ENCODE measurements at places on chromosomes 11 and 22.

- DNase-seq = no peak
Measured at GRCh38 chr11:2511421-2512369, 66.9 kb downstream of the KCNQ1 start.

DNA sequence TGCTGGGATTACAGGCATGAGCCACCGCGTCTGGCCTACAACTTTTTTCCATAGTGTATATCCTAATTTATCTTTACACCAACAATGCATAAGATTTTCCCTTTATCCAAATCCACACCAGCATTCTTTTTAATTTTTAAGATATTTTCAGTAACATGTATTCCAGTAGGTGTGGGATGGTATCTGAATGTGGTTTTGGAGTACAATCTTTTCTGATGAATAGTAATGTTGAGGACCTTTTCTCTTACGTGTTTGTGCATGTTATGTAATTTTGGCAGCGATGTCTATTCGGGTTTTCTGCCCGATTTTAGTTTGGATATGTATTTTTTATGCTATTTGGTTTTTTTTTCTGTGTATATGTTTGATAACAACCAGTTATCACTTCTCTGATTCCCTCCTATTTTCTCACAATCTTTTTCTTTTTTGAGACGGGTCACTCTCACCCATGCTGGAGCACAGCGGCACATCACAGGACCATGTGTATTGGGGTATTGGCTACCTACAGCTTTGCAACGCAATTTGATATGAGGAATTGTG, 114.6 kb upstream of the GRK3 start:
- no peak for DNase-seq

GRCh38 chr11:34855754-34856095, 60.5 kb downstream of the APIP start:
- no peak for DNase-seq

GRCh38 chr11:123203471-123203870, 8.4 kb upstream of the CLMP start:
- DNase-seq = no peak

- DNase-seq = no peak
Measured at GRCh38 chr11:134945993-134946392, 534.0 kb upstream of the B3GAT1 start.

GRCh38 chr11:3096909-3097530, 39.8 kb upstream of the CARS1 start:
- no peak for DNase-seq

DNA sequence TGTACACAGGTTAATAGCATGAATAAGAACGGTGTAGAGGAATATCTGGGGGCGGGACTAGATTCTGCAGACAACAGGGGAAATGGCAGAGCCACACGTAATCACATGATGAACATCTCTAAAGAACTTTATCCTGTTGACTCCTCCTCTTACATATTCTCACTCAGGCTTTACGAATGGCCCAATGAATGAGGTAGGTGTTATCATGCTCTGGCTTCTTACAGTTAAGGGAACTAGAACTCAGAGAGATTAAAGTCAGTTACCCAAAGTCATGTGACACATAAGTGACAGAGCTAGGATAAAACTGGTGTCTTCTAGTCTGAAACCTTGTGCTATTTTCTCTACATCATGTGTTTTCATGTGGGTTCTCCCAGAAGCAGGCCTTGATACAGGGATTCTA, 49.0 kb upstream of the BMAL1 start:
- DNase-seq = no peak

- no peak for DNase-seq
Measured at GRCh38 chr11:70072461-70072860, 5.7 kb upstream of the ANO1 start.

GRCh38 chr22:46350646-46351045, 15.1 kb downstream of the TRMU start:
- no peak for DNase-seq

- DNase-seq = no peak
Measured at GRCh38 chr11:97740801-97741151, 1280.0 kb upstream of the CNTN5 start.

DNA sequence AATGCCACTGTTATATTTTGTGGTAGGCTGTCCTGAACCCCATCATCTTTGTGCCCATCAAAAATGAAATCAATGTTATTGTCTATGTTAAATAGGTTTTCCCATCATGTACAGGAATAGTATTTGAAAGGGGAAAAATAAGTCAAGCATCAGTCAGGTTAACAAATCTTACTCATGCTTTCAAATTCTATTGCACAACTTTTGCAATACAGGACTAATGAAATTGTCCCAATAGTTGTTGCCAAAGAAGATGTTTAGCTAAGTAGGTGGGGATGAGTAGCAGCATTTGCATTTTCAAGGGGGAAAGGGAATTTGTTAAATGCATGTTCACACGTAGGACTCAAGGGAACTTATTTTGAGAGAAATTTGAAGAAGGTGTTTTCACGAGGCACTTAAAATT, 962.1 kb downstream of the JRKL start:
- DNase-seq = no peak

- no peak for DNase-seq
Measured at GRCh38 chr22:42792909-42793847, 63.9 kb downstream of the ARFGAP3 start.

DNA sequence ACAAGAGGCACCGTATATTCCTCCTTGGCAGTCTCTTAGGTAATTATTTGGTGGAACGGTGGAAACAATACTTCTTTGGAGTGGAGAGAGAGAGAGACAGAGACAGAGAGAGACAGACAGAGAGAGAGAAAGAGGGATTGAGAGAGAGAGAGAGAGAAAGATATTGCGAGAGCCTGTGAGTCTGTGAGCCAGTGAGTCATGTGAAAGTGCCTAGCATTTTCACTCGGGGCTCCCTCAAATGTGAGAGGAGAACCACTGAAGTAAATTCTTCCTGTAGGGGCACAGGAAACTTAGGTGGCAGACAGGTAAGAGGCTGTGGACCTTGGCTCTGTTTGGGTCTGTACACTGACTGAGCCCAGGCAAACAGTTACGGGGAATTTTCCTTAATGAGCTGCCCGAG, 31.6 kb upstream of the SNX19 start:
- DNase-seq = no peak

DNA sequence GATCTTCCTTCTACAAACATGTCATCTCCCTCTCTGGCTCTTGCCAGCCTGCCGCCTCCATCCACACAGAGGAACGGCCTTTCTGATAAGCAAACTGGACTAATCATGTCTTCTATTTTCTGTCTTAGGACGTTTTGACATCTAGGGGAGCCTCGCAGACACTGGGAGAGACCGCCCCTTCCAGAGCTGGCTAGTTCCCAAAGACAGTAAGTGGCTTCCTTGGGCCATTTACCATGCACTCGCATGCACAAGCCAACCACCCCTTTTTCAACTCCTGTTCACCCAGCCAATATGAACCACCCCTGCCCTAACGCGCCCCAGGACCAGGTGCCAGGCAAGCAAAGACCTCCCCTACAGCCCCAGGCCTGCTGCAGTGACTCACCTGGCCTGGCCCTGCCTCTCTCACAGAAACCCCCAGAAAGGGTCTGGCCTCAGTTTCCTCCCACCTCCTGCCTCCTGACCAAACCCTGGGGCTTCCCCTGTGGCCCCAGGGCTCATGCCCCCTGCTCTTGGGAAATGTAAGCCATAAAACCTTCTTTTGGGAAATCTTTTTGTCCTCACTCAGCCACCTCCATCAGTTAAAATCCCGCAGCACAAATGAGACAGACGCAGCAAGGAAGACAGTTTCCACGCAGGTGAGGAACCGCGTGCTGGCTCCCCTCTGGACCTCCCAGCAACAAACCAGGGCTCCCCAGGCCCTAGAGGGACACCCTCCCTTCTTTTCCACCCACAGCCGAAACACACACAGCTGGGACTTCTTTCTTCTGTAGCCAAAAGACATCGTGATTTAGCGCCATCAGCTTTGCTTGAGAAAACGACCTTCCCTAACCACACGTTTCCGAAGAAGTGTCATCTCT, 38.5 kb downstream of the SHANK2 start:
- DNase-seq = no peak

- no peak for DNase-seq
Measured at GRCh38 chr11:62444835-62445234, 26.0 kb downstream of the SCGB1A1 start.

- no peak for DNase-seq
Measured at GRCh38 chr11:109911488-109911887, 181.7 kb upstream of the ZC3H12C start.

GRCh38 chr11:134164490-134165370, 59.0 kb downstream of the NCAPD3 start:
- no peak for DNase-seq

DNA sequence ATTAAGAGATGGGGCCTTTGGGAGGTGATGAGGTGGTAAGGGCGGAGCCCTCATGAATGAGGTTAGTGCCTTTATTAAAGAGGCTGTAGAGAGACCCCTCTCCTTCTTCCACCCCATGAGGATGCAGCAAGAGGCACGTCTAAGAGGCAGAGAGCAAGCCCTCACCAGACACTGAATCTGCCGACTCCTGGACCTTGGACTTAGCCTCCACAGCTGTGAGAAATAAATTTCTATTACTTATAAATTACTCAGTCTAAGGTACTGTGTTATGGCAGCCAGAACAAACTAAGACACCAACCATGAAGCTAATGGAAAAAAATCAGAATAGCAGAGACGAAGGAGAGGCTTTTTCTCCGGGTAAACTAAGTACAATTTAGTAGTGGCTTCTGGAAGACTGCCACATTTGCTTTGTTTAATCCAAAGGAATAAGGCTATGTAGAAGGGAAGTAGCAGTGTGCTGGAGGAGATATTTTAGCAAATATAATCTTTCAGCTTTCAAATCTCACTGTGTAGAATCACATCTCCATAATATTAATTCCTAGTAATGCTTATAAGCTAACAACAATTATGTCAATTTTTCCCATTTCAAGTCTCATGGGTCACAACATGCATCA, 12.3 kb upstream of the SIK2 start:
- DNase-seq = no peak

DNA sequence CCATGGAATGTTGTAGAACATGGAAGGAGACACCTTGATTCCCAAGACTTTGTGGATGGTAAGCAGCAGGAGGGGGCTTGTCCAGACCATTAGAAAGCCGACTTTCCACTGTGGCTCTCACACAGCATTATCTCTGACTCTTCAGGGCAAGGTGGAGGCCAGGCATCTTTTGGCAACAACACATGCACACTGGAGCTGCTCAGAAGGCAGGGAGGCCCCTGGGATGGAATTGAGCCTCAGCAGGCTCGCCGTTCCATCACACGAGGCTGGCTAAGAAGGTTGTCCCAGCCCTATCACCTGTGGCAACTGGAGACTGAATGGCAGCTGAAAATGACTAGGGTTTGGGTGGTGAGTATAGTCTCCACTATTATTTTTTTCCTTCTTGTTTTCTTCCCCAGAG, 76.3 kb upstream of the TMEM45B start:
- no peak for DNase-seq

DNA sequence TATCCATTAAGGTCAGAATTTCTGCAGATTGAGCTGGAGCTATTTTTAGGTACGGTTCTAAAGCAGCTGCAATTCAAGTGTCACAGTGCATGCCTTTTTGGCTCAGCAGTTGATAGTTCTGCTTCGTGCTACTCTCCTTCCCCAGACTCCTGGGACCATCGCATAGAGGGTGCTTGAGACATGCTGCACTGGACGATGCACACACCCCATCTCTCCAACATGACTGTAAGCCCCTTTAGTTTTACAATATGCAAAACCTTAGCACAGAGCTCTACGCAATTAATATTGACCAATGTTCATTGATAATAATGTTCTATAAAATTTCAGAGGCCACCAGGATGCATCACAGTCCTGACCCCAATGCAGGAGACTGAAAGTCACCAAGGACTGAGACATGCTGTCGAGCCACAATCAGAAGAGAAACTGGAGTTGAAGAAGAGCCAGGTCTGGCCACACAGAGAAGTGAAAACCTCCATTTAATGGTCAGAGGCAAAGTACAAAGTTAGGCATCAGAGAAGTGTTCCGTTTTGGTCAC, 120.9 kb upstream of the ZC3H12C start:
- DNase-seq = no peak

GRCh38 chr22:23219822-23220484, 39.6 kb downstream of the BCR start:
- no peak for DNase-seq

GRCh38 chr11:85815186-85815931, 4.4 kb upstream of the SYTL2 start:
- DNase-seq = no peak

- DNase-seq = no peak
Measured at GRCh38 chr22:35872451-35872850, 154.8 kb downstream of the APOL5 start.

- DNase-seq = no peak
Measured at GRCh38 chr22:35491908-35492380, 48.7 kb upstream of the RASD2 start.

GRCh38 chr22:24389680-24390079, 37.7 kb upstream of the ADORA2A start:
- DNase-seq = no peak

GRCh38 chr22:43014316-43014868, 557 bp downstream of the PACSIN2 start:
- no peak for DNase-seq
